Activated gamma-delta T cell treated with Interleukin-2 at 50 U/mL for 16 hours (primary cell): ENCODE measurements at places on chromosomes 12 and 14.
A peak's percentile ranks its signal among the peaks of the same experiment; 100 is the strongest.

- DNase-seq: no peak
These were observed 2.9 kb downstream of the CHPT1 start for GRCh38 chr12:101700299-101700820.

DNA sequence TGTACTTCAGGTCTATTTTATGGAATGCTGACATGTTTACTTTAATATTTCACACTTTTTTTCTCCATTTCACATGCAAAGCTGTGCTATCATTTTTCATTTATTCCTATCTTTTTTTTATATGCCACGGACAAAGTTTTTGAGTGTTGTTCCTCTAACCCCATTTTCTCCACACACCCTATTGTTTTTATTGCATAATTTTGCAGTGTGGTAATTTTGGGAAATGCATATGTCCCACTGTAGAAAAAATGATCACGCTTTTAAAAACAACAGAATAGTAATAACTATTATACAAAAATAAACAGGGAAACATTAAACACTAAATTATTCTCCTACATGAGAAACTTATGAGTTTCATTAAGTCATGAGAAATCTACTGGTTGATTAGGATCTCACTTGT, 14.2 kb downstream of the ZFC3H1 start:
- DNase-seq: no peak

DNA sequence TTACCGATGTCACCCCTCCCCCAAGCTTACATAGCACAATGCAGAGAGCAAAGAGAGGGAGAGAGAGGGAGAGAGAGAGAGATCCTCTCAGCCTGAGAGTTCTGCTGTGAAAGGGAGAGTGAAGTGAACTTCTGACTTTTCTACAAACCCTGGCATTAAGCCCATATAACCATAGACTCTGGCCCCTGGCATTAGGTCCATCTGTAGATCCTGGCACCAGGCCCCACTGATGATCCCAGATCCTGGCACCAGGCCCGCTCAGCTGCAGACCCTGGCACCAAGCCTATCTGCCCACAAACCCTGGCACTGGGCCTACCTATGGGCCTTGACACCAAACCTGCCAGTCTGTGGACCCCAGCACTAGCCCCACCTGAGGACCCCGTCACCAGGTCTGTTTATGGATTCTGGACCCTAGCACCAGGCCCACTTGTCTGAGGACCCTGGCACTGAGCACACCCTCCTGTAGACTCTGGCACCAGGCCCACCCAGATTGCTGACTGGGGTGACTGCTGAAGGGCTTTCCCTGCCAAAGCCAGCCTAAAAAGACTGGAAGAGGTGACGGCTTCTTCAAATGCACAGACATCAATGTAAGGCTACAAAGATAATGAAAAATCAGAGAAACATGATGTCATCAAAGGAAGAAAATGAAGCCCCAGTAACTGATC, 14.5 kb upstream of the KRT83 start:
- no peak for DNase-seq

DNA sequence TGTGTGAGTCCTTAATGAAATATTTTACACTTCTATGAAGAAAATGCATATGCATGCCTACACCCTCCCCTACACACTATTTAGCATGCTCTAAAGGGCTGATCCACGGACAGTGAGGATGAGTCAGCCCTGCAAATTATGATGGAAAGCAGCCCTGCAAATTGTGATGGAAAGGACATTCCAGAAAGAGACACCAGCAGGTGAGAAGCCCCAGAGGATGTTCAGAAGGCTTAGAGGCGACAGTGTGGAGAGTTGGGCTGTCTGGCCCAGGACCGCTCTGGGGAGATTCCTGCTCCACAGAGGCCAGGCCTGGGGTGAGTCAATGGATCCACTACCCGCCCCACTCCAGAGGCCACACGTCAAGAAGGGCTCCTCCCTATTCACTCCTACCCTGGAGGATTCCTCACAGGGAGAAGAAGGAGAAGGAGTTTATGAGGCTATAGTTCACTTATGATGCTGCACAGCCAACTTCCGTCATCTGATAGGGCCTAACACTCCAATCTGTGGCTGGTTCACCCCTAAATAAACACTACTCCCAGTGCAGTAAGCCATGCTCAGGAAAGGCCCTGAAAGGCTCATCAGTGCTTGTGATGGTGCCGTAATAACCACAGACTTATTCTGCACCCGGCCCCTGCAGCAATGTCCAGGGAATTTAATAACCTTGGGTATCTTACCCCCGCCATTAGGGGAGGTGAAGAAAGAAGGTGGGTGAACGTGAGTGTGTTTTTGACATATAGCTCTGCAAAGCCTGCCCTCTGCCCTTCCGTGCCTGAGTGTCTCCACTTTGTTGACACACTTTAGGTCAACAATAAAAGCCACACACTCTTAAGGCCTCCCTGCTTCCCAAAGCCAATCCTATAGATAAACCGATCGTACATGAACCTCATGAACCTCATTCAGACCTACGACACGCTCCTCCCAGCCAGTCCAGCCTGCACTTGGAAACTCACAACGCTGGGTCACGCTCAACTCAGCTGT, 46.4 kb downstream of the CLMN start:
- DNase-seq: no peak

DNA sequence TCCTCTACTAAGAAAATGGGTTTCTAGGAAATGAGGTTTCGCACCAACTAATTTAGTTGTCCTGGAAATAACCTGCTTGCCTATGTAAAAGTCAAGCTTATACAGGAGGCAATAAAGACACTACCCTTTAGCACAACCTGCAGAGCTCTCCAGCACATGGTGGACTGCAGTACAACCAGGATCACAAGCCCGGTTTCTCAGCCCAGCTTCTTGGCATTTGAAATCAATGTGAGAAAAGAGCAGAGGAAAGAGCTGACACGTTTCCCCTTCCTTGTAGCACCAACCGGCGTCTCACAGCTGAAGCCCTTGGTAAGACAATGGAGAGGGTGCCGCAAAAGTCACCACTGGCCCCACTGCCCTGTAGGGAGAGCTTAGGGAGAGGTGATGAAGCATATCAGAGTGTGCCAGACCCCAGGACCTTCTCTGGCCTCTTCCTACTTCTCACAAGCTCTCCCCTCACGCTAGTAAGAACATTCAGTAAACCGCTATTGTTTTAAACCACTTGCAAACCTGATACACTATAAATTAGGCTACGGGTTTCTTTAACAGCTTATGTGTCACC, 8.6 kb downstream of the SPTLC2 start:
- DNase-seq: peak; percentile 4

DNA sequence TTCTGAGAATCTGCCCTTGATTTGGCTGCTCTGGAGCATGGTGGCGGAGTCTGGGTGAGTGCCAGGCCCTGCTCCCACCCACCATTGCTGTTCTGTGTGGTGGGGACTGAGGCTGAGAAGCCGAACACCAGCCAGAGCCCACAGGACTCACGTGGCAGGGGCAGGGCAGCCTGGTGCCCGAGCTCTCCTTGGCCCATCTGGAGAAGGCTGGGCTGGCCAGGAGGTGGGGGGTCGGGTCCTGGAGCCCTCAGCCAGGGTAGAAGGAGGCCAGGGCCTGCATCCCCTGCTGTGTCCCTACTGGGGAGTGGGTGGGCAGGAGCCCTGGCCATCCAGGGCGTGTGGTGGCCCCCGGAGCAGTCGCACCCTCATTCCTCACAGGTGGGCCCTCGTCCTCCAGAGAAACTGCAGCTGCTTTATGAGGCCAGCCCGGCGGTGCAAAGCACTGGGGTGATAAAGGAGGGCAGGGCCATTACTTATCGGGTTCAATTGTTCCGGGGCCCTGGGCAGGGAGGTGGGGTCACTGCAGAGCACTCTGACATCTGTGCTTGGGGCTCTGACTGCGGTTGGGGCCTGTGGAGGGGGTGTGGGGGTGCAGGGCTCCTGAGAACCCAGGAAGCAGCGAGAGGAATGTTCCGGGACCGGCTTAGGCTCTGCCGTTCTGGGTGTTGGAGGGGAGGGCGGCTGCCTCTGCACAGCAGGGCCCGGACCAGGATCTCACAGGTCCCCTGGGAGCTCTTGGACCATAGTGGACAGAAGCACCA, 217.5 kb upstream of the C14orf180 start:
- DNase-seq: no peak

GRCh38 chr14:74459289-74459946, 33.4 kb upstream of the SYNDIG1L start:
- peak; percentile 9 for DNase-seq

- DNase-seq: no peak
These were observed 87.4 kb downstream of the SLC38A1 start for GRCh38 chr12:46181465-46181864.

DNA sequence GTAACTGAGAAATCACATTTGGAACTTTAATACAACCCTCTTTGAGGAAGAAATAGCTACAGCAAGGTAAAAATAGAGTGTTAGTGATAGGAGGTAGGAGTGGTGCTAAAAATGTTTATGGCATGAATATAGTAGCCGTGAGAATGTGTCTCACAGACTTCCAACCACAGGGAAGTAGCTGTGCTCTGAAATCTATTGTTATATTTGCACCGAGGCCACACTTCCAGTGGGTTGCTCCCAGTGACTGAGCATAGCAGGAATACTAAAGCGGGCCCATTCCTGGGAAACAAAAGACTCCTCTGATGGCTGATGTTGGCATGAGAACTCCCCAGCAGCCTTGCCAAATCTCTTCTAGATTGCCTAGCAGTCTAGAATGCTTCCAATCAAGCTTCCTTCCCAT, 174.1 kb upstream of the PLXNC1 start:
- no peak for DNase-seq

- DNase-seq: no peak
These were observed 6.7 kb upstream of the C12orf50 start for GRCh38 chr12:88035907-88036289.

DNA sequence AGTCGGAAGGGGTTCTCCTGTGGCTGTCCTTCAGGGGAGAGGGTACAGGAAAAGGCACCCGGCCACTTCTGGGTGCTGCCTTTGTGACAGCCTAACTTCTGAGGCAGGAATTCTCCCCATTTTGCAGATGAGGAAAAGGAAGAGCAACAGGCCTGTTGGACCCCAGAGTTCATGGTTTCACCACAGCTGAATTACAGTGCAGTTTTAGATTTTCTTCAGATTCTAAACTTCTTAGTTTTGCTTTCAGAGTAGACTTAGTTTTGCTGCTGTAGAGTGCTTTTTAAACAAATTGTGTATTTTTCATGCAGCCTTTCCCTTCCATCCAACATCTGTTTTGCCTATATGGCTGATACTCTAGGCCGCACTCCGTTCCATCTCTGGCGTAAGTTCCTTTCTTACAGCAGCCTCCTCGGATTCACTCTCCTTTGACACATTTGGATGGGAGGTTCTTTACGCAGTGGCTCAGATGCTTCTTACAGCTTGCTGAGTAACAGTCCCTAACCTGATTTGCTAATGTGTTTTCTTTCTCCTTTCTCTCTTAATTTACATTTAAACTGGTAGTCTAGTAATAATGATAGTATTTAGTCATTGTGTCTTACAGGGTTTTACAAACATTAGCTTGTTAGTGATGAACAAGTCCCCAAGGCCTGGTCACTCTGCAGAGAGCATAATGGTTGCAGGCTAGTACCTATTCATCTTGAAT, 7.8 kb downstream of the TRAF3 start:
- no peak for DNase-seq

- DNase-seq: no peak
These were observed 13.3 kb downstream of the IL22 start for GRCh38 chr12:68240079-68240478.

DNA sequence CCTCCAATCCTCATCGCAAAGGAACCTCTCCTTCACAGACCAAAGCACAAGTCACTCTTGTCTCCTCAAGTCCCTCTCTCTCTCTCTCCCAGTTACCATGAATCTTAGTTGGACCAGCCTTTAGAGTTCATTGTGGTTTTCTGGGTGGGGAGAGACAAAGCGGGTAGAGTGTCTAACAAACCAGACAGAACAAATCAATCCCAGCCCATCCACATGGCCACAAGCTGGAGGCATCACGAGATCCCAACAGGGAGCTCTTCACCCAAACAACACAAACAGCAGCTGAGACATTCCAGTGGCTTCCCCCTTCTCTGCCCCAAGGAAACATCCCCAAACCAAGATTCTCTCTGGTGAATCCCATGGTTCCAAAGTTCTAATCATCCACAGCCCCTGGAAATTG, 22.4 kb downstream of the ACTN1 start:
- DNase-seq: no peak

DNA sequence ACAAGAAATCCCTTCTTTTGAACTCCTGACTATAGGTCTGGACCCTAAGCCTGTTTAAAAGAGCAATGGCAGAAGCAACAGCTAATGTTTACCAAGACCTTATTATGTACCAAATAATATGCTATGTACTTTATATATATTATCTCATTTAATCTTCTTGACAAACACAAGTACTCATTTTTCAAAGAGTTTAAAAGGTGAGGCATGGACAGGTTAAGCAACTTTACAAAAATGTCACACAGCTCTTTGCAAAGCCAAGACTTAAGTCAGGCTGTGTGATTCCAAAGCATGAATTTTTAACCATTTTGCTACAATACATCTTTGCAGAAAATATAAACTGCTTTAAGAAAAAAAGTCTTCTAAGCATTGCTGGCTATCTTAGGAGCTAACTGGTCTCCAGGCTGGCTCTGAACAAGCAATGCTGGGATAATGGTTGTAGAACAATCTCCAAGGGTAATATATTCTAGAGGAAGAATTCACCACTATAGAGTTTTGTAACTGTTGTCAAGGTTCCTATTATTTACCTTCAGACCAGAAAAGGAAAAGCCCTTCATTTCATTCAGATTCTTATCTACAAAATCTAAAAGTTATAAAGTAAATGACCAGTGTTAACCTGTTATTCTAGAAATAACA, 22.1 kb downstream of the SYNJ2BP start:
- DNase-seq: no peak

DNA sequence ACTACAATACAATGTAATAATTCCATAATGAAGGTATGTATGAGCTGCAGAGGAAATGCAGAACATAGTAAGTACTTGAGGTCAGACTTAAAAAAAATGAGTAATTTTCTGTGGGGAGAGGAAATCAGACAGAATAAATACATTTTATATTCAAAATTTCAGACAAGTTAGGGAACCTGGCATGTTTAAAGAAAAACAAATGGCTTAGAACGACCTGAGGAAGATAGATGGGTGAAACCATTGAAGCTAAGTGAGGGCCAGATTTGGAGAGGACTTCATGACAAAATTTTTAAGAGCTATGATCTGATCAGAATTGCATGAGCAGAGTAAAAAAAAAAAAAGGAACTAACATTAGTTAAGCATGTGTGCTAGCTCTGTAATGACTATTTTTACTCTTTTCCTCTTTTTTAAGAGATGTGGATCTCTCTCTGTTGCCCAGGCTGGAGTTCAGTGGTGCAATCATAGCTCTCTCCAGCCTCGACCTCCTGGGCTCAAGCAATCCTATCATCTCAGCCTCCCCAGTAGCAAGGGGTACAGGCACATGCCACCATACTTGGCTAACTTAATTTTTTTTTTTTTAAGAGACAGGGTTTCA, 157.6 kb upstream of the PDE3A start:
- no peak for DNase-seq

GRCh38 chr14:92323916-92324818, 1.2 kb downstream of the SLC24A4 start:
- DNase-seq: no peak

- no peak for DNase-seq
These were observed 59.5 kb downstream of the GALNT8 start for GRCh38 chr12:4779749-4780148.

- DNase-seq: no peak
These were observed 26.1 kb upstream of the IFNG start for GRCh38 chr12:68185598-68185997.
